ENCODE measurements at places on chromosomes 2 and 18.

- DNase-seq, result no peak
These were observed 322.2 kb downstream of the ZNF804A start for GRCh38 chr2:184920451-184920965.

DNA sequence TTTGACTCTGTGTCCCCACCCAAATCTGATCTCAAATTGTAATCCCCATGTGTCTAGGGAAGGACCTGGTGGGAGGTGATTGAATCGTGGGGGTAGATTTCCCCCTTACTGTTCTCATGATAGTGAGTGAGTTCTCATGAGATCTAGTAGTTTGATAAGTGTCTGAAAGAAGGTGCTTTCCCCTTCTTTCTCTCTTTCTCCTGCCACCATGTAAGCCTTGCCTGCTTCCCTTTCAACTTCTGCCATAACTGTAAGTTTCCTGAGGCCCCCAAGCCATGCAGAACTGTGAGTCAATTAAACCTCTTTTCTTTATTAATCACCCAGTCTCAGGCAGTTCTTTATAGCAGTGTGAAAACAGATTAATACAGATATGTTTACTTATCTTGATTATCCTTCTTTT is 266.5 kb upstream of the GYPC start:
- no peak for DNase-seq

DNA sequence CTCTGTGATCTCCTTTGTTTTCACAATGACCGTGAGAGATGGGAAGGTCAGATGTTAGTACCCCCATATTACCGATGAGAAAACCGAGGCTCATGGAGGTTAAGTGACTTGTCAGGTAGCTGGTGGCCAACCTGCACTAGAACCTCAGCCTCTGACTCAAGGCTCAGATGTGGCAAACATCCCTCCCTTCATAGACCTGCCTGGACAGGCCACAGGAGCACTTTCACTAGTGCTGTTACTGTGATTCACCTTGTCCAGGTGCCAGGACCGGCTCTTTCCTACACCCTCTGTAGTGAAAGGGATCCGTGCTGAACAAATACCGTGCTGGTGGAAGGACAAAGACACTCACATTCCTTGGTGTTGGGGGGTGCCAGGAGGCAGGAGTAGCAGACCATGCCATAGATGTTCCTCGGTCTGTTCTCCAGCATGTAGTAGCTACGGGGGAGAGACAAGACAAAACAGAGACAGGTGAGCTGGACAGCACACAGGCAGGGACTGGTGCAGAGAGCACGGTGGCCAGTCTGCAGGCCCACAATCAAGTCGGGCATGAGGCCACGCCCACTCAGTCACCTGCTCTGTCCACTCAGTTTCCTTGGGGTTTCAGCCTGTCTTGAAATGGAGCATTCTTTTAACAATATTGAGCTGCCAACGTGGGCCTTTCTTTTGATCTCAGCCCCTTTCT is 65.9 kb downstream of the EDAR start:
- DNase-seq, result no peak

DNA sequence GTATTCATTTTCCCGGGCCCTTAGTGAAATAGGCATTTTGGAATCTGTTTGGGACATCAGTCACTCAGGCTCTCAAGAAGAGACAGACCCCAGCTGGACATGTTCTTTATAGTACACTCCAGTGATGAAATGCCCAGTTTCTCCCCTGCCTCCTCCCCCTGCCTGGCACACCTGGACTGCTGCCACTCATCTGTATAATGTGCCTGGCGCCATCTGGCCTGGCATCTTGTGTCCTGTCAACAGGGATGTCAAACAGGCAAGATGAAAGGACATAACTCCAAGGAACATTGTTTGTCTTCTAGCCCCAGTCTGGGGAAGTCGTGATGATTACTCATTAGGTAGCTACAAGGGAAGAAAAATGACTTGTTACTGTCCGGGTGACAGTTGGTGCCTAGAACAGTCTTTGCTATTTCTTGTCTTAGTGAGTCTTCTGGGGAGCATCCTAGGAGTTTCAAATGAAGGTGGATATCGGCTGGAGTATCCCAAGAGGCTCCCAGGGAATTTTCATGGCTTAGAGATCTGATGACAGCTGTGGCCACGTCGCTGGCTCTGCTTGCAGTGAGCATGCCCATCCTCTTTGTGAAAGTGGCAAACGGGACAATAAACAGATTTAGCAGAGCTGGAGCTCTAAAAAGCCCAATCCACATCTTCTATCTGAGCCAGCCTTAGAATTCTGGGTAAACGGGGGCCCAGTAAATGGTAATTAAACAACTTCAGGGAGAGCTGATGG is 153.6 kb downstream of the ALK start:
- DNase-seq, result no peak

DNA sequence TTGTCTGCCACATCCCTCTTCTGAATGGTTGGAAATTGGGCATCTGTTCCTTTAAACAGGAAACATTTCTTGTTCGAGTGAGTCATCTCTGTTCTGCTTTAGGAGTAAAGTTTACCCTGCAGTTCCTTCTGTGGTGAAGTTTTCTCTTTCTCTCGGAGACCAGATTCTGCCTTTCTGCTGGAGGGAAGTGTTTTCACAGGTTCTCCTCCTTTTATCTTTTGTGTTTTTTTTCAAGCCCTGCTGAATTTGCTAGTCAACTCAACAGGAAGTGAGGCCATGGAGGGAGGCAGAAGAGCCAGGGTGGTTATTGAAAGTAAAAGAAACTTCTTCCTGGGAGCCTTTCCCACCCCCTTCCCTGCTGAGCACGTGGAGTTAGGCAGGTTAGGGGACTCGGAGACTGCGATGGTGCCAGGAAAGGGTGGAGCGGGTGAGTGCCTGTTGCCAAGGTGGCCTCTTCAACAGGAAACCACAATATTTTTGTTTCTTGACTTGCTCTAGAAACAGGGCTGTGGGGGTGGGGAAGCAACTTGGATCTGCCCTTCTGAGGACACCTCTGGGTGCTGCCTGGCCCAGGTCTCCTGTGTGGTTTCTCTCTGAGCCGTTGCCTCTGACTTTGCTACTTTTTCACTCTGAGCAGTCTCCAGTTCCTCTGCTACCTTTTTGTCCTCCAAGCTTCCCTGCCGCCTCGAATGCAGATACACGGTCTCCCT is 2.2 kb upstream of the CASP8 start:
- peak; percentile 66 for DNase-seq

DNA sequence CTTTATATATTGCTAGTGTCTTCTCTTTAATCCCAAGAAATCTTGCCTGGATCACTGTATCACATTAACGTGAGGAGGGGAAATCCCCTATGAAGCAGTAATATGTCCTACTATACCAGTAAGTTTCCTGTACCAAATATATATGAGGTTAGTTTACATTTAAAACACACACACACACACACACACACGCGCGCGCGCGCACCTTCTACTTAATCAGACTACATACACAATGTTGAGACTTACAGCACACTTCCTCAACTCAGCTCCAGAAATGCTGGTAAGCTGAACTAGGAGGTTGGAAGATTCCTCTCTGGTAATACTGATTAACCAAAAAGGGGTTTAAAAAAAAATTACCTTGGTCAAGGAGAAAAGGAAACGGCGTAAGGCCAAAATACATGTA is 49.3 kb downstream of the USP34 start:
- no peak for DNase-seq

GRCh38 chr2:127157651-127158485 is 50.9 kb upstream of the BIN1 start:
- DNase-seq, result peak; percentile 56

DNA sequence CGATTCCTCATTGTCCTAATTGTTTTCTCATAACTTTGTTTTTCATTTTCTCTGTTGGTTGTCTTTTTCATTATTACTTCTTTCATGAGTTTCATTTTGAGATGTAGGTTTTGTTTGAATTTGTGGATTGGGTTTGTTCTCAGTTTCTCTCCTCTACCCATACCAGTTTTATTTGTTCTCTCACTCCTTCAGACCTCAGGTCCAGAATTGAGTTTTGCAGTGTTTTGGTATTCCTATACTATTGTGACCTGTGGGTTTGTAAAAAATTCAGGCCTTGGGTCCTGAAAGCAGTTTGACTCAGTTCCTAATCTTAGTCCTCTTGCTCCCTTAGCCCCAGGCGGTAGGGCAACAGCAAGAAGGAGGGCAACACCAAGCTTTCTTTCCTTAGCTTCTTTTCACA is 28.3 kb upstream of the UBE2E3 start:
- no peak for DNase-seq

DNA sequence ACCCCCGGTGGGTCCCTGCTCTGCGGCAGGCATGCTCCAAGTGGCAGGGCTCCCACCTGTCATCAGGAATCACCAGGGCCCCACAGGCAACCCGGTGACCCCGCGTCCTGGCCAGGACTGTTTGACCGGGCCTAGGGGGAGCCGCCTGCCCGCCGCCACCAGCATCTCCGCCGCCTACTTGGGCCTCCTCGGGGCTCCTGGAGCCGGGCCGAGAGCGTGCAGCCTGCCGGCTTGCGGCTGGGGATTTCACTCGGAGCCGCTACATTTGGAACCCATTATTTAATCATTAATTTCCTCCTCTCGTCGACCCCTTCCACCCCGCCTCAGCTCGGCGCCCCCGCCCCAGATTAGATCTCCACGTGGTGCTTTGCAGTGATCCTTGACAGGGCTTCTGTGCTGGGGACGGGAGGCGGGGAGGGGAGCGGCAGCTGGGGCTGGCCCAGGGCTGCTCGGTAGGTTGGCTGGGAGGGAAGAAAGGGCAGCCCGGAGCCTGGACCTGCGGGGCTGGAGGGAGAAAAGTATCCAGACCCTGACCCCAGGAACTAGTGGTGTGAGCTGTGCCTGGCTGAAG is 295.4 kb downstream of the CYP26B1 start:
- DNase-seq, result peak; percentile 87

- no peak for DNase-seq
These were observed 643.3 kb downstream of the SOCS6 start for GRCh38 chr18:70931942-70932814.

DNA sequence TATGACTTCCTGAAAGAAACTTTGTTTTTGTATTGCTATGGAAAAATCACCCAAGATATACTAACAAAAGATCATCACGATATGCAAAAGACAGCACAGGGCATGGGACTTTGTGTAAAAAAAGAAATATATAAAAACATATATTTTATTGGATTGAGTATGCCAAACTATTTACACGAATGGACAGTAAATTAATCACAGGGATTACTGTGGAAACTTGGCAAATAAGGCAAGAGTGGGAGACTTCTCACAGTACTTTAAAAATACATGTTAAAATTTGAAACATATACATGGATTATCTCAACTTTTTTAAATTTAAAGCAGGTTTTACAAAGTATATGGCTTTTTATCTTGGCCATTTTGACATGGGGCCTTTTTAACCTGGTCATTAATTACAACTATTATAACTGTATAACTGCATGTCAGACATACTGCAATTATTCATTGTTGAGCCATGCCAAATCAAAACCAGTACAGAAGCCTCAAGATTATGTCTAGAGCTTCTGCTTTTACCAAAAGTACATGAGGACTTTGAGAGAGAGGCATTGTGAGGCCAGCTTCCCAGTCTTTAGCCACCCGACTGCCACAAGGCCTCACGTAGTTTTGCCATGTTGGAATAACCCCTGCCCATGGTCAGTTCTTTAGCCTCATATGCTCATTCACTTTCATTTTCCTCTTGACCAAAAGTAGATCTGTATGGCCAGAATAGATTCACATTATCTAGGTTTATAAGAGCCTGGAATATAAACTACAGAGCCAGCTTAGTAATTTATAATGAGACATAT is 419.8 kb downstream of the SETBP1 start:
- no peak for DNase-seq

- DNase-seq, result no peak
These were observed 46.1 kb downstream of the DNMT3A start for GRCh38 chr2:25295621-25296020.
